ENCODE measurements at places on chromosomes 7 and 10.

DNA sequence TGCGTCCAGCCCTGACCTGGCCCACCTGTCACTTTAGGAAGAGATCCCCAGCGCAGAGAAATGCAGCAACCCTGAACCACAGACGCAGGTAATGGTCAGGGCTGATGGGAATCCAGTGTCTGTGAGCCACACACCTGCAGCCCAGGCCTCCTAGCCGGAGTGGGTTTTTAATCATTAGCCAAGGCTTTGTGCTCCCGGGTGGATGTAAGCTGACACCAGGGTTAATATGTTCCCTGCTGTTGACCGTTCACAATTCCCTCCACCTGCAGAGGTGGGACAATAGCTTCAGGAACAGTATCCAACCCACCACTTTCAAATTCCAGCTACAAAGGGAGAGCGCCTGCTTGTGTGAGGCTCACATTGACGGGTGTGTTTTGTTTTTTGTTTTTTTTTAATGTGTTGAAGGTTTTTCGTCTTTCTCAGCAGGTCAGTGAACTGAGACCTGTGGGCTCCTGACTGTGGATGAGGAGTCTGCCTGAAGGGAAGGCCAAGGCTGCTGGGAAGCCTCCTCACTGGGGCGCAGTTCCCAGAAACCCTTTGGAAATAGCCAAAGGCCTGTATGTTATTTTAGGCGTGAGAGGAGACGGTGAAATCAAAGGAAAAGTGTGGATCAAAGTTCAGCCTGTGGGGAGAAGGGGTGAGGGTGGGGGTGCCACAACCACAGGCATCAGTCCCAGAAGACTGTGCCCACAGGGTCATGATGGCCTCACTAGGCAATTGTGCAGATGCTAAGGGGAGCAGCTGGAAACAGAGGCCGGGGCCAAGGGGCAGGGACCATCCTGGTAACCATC is 111.1 kb downstream of the TNS3 start:
- DNase-seq = no peak

GRCh38 chr7:50792342-50793119 is 9.8 kb upstream of the GRB10 start:
- no peak for DNase-seq

- no peak for DNase-seq
Measured at GRCh38 chr10:116185199-116185867, 87.7 kb downstream of the GFRA1 start.

GRCh38 chr7:17583786-17584185 is 285.3 kb downstream of the AHR start:
- no peak for DNase-seq

DNA sequence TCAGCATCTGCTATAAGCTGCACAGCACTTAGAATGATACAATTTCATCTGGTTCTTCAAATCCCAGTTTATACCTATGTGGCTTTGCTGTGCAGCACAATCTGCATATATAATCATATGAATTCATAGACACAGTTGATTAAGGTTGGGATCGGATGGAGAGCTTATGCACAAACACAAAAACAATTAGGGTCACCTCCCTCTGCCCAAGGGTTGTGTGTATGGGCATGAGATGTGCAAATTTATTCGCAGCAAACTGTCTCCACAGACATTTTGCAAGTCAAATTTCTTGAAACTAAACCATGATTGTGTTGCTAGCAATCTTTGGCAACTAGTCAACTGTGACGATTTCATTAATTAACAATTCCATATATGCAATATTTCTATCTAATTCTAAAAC is 955.7 kb downstream of the SORCS3 start:
- DNase-seq = no peak

- no peak for DNase-seq
Measured at GRCh38 chr10:80268266-80268665, 21.2 kb downstream of the MAT1A start.

DNA sequence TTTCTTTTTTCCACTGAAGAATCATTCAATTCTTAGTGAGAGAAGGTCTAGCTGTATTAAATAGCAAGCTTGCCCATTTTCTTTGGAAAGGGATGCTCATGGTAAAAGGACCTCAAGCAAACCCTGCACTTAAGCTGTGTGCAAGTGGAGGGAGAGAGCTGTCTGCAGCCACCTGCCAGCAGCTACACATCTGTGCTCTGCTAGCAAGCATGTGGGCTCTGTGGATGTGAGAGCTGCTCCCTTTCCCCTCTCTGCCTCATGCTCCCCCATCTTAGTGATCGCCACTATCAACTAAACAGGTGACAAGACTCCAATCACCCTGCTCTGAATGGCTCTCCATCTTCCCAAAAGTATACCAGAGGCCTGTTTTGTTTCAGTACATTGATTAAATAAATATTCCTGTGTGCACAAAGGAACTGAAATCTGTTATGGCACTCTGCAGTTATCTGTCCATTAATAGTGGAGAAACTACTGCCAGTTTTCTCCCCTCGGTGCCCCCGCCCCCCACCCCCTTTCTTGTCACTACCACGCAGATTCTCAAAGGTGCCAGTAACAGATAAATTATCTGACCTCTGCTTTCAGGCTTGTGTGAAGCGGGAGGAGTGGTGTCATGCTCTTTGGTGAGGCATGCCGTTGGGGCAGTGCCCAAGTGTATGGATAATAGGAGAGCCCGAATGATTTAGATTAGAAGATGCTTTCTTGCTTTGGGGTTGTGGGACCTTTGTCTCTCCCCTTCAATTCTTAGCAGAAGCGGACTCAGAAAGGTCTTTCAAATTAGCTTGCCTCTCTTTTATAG is 26.4 kb downstream of the AUTS2 start:
- no peak for DNase-seq

DNA sequence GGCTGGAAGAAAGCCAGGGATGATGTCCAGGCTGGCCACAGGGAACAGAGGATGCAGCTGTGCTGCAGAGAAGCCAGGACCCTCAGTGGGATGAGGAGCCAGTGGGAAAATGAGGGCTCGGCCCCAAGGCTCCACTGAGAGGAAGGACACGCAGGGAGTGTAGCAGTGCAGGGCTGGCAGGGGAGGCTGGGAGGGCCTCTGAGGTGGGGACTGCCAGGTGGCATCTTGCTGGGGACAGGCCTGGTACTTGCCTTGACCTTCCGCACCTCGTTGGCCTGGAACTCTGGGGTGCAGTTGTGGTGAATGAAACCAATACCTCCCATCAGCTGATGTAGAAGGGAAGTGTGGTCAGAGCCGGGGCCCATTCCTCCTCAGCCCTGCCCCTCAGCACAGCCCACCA is 9.2 kb downstream of the IMPDH1 start:
- DNase-seq = no peak

GRCh38 chr10:33453081-33454025 is 118.9 kb upstream of the NRP1 start:
- no peak for DNase-seq

- DNase-seq = no peak
Measured at GRCh38 chr7:36794689-36795088, 70.4 kb upstream of the AOAH start.
